ENCODE measurements at places on chromosomes 16 and 17.

DNA sequence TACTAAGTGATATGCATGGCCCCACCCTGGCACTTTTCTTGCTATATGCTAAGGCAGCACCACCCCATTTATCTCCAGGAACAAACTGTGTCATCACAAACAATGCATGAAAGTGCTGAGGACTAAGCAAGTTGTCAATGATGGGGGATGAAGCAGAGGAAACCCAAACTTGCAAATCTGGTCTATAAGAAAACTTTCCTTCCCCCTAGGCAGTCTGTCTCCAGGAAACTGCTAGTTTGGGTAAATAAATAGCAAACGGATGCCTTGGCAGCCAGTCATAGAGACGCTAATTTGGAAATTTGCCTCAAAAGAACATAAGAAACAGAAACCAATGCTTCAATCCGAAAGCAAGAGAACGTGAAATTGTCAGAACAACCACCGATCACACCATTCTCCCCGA is 5.6 kb upstream of the HSBP1 start:
- peak; percentile 7 for DNase-seq

DNA sequence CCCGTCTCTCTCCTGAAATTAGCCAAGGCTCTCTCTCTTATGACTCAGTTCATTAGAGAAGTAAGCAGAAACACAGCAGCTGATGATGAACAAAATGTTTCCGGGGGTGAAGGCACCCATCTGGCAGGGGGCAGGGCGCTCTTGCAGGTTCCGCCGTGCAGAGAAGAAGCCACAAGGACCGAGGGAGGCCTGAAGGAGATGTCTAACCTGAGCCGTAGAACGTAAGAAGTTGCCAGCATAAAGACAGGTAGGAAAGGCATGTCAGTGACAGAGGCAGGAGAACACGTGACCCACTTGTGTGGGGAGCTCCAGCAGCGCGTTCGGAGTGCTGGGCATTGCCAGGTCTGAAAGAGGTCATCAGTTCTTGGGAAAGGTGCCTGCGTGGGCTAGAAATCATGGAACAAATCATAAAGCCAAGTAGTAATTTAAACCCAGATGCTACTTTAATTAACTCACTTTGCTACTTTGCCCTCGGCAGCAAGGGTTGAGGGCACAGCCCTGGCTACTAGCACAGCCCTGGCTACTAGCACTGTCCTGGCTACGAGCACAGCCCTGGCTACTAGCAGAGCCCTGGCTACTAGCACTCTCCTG is 198.6 kb downstream of the RPTOR start:
- no peak for DNase-seq

GRCh38 chr17:62927083-62927482 is 39.0 kb upstream of the TANC2 start:
- no peak for DNase-seq

- no peak for DNase-seq
Measured at GRCh38 chr16:7509963-7510601, 177.4 kb downstream of the RBFOX1 start.

DNA sequence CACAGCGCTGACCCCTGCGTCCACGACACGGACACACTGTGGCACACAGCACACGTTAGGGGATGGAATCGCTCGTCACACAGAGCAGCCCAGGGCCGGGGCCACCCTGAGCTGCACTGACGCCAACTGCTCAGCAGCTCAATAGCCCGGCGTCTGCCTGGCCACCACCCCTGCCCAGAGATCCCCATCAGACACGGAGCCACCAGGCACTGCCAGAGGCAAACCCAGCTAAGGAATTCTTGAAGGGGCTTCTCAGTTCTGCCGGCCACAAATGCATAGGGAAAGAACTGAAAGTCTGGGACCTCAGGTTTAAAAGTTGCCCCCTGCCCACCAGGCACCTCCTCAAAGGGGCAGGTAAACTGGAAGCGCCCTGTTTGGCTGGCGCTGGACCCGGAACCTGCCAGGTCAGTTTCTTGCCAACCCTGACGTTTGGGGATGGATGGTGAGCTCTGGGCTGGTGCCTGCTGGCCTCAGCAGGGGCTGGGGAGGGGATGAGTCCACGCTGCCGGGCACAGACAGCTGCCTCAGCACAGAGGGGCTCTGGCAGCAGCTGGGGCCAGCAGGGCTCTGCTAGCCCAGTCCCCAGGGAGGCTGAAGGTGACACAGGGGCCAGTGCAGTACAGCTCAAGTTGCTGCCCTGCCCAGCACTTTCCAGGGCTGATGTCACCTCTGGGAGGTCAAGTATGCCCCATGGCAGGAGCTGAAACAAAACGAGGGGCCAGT is 33.2 kb downstream of the TIMM22 start:
- DNase-seq: no peak

DNA sequence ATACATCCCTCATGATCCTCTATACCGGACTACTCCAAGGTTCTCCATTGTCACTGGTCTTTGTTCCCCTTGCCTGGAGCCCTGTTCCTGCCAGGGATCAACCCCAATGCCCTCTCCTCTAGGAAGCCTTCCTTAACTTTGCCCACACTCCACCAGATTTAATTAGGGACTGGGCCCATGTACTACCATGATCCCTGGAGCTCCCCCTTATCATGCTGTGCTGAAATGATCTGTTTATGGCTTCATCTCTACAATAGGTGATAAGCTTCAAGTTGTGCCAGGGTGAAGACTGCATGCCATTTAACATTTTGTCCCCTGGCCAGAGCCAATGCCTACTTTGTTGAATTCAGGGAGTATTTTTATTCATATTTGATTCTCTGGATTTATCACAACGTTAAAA is 17.9 kb upstream of the IRX5 start:
- no peak for DNase-seq

- DNase-seq: no peak
Measured at GRCh38 chr17:82932518-82933310, 92.9 kb upstream of the ZNF750 start.

DNA sequence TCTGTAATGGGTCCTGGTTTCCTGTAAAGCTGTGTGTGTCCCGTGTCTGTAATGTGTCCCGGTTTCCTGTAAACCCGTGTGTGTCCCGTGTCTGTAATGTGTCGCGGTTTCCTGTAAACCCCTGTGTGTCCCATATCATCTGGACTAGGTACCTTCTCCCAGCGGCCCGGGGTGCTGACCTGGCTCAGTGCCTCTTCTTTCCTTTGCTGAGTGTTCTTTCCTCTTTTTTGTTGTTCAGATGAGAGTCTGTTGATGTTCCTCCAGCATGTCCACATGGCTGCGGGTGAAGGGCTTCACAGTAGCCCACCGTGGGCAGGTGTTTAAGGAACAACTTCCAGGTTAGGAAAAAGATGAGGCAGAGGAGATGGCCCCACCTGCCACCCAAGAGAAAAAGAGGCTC is 46.6 kb upstream of the GNG13 start:
- DNase-seq: no peak

GRCh38 chr17:5640726-5641125 is 56.4 kb upstream of the NLRP1 start:
- DNase-seq: no peak

- DNase-seq: no peak
Measured at GRCh38 chr17:78992542-78993212, 13.0 kb upstream of the LGALS3BP start.

GRCh38 chr16:31386157-31386984 is 6.8 kb upstream of the ITGAD start:
- DNase-seq: no peak

- no peak for DNase-seq
Measured at GRCh38 chr16:84943620-84944019, 67.7 kb downstream of the ZDHHC7 start.

- no peak for DNase-seq
Measured at GRCh38 chr17:35540589-35541404, 3.3 kb upstream of the SLFN12L start.

- no peak for DNase-seq
Measured at GRCh38 chr17:66171172-66171571, 20.8 kb downstream of the CEP112 start.

- DNase-seq: no peak
Measured at GRCh38 chr16:58850019-58850677, 116.0 kb upstream of the GOT2 start.

DNA sequence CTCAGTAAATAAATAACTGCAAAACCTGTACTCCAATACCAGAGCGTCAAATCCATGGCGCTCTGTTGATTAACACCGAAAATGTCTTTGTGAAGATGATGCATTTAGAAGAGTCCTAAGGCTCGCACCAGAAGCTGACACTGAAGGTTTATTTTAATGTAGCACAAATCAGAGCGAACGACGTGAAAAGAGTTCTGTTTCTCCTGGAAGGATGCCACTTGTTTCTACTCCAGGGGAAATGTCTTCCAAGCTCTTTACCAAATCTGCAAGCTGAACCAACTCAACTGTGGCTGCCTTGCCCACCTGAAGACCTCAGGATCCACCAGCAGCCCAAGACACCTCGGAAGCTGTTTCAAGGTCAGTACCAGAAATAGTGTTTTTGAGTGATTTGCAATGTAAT is 194.4 kb upstream of the MAF start:
- DNase-seq: no peak

- DNase-seq: no peak
Measured at GRCh38 chr17:81200695-81201580, 21.8 kb downstream of the CEP131 start.

DNA sequence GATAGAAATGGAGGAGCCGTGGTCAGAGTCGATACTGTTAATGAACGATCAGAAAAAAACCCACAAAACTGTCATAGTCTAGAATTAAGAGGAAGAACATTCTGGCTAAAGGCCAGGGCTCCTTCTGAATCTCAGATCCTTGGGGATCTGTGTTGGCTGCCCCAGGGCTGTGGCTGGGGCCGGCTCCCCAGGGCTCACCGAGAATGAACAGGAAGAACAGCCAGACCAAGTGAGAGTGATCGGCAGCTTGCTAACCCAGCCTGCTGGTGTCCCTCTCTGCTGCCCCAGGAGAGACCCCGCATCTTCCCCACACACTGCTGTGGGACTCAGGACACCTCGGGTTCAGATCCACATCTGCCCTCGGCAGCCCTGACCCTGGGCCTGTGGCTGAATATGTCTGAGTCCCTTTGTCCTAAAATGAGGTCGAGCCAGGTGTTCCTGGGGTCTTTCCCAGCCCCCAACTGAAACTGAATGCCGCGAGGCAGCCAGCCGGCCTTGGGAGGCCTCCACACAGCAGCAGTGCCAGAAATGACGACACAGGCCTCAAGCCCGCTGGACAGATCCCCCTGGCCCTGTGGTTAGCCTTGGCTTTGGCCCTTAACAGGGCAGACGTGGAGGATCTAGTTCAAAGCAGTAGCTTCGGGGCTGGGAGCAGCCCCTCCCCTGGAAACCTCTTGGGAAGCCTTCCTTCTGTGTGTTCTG is 23.9 kb upstream of the CLEC18A start:
- DNase-seq: no peak

DNA sequence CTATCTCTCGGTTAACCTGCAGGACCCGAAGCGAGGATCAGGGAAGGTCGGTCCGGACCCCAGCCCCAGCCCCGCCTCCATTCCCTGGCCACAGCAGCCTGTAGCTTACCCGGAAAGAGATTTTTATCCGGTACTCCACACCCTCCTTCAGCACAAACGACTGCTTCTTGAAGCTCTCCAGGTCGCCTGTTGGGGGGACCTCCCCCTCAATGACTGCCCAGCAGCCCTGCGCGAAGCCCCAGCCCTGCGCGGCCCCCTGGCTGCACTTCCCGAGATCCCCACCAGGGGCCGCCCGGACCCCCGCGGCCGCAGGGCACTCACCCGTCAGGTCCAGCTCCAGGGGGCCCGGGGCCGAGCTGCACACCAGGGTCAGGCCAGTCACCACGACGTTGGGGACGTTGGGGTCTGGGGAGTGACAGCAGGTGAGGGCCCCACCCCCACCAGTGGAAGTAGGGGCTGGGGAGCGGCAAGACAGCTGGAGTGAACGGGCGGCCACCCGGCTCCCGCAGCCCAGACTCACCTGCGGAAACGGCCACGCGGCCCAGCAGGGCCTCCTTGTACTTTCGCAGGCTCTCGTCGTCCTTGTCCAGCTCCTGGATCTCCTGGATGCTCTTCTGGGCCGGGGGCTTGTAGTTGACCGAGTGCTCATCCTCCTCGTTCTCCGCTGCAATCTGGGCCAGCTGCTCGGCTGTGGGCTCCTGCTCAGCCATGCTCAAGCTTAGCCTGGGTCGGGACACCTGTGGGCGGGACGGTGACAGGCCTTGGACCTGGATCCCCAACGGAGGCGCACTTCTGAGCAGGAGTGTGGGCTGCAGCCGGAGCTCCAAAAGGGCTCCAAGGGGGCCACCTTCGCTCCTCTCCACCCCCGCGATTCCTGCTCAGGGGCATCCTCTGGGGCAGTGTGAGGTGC is 1.7 kb downstream of the ARHGDIA start:
- DNase-seq: no peak

DNA sequence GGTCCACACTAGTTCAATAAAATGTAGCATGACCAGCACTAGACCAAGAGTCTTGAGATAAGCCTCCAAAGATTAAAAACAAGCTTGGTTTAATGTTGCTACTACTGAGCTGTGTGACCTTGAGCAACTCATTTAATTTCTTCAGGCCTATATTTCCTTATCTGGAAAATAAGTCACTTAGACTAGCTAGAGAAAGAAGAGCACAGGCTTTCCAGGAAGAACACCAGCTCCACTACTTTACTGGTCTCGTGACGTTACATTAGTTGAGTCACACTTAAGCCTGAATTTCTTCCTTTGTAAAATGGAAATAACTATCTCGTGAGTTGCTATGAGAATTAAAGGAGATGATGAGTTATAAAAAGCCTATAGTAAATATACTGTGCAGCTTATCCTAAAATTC is 5.4 kb downstream of the HELZ start:
- DNase-seq: no peak

GRCh38 chr17:77214743-77215142 is 74.0 kb downstream of the SEC14L1 start:
- DNase-seq: no peak

- no peak for DNase-seq
Measured at GRCh38 chr16:19033761-19034160, 33.7 kb upstream of the COQ7 start.

DNA sequence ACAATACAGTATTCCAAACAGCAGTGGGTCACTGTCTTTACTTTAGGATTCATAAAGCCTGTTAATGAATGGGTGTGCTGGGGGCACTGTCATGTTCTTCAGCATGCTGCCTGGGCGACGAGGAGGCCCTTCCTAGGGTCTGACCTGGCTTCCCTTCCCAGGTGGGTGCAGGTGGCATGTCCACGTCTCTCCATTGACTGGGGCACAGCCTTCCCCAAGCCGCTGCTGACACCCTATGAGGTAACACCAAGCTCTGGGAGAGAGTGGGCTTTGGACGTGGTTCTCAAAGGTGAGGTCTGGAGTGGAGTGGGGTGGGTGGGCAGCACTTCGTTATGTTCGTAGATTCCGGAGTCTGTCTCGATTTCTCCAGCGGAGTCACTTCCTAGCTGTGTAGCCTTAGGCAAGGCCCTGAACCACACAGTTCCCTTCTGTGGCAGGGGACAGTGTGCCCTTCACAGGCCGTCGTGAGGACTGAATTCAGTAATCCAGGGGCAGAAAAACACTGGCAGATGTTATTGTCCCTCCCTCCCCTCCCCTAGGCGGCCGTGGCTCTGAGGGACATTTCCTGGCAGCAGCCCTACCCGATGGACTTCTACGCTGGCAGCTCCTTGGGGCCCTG is 771 bp upstream of the OVCA2 start:
- no peak for DNase-seq

- peak; percentile 71 for DNase-seq
Measured at GRCh38 chr16:89633064-89633631, 19.7 kb downstream of the DPEP1 start.
